Dermis microvascular lymphatic vessel endothelial cell (primary cell): ENCODE measurements at places on chromosomes 11 and 22. TPM values are rescaled to one million over a fixed set of nuclear protein-coding genes. Genes with fewer than 3 reads are reported as not detected.
A peak's percentile ranks its signal among the peaks of the same experiment; 100 is the strongest.

DNA sequence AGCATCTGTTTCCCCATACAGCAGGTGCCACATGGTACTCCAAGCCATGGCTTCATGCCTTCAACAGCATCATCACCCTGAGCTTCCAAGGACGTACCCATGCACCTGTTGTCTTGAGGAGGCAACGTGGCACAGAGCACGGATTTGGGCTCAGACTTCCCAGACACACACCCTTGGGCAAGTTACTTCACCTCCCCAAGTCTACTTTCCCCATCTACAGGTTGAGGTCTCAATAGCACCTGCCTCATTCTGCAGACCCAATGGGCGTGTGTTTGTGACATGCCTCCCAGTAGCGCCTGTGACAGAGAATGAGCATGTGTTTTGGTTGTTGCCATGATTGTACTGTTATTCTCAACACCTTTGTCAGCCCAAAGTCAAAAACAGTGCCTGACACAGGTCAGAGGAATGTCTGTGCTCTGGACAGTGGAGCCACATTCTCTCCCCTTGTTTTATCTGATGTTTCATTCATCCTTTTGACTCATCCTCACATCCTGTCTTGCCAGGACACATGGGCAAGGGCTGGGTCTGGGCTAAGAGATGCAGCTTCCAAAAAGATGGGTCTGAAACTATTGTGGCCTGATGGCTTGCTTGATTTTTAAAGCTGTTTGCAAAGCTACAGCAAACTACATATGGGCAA, 53.4 kb upstream of the CCND1 start:
- peak; percentile 85 for DNase-seq

DNA sequence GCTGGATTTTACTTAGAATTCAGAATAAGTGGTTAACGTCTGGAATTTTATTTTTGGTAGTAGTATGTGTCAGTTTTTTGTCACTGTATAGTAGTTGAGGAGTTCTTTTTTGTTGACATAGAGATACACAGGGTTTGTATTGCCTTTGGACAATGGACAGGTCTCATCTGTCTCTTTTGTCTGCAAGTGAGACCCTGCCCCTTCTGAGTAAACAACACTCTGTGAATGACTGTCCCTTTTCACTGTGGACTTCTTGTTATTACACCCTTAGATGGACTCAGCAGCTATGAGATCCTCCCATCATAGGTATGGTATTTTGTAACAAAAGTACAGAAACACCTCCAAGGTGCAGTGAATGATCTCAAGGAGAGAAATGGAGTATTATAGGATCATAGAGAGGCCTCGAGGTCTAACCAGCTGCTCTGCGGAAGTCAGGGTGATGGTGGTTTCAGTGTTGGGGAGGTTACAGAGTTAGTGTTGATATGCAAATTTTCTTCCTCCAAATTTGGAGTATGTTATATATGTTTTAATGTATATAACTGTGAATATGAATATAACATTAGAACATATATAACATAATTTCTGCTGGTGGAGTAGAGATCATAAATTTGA, 7.8 kb downstream of the PPP6R3 start:
- no peak for DNase-seq

- DNase-seq: no peak
Observed at GRCh38 chr11:71055925-71056324, 196.5 kb downstream of the SHANK2 start.

DNA sequence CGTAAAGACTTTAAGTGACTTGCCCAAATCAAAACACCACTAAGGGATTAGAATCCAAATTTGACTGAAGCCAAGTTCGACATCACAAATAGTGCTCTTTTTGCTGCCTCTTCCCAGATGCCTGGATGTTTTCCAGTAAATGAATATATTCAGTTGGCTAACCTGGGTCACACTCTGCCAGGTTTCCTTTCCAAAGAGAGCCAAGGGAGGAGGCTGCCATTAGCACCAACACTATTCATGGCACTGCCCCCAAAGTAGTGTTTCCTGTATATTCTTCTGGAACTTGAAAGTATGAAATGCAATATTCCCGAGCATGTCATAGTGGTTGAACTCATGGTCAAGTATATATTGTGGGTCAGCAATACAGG, 219.3 kb upstream of the UBASH3B start:
- no peak for DNase-seq

DNA sequence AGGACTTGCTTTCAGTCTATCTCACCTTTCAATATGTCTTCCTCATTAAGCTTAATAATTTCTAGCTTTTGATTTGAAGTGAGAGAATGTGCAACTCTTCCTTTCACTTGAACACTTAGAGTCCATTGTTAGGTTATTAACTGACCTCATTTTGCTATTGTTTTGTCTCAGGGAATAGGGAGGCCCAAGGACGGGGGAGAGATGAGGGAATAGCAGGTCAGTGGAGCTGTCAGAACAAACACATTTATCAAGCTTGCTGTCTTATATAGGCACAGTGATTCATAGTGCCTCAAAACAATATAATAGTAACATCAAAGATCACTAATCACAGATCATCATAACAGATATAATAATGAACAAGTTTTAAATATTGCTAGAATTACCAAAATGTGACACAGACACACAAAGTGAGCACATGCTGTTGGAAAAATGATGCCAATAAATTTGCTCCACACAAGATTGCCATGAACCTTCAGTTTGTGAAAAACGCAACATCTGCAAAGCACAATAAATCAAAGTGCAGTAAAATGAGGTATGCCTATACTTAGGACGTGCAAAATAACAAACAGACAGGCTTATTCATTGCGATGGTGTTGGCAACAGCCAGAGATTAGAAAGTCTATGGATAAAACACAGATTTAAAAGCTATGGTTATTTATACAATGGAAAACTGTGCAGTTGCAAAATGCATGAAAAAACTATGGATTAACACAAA, 106.3 kb upstream of the TEAD1 start:
- no peak for DNase-seq

GRCh38 chr11:75240311-75241035, at the start of gene TPBGL:
TPBGL (plus strand) TSS chr11:75240774; CDS start chr11:75241050, 276 bp downstream.
- DNase-seq: no peak

GRCh38 chr11:86910592-86910991, 44.6 kb downstream of the FZD4 start:
- peak; percentile 21 for DNase-seq

GRCh38 chr22:38153821-38154562, 27.6 kb downstream of the PLA2G6 start:
- no peak for DNase-seq

DNA sequence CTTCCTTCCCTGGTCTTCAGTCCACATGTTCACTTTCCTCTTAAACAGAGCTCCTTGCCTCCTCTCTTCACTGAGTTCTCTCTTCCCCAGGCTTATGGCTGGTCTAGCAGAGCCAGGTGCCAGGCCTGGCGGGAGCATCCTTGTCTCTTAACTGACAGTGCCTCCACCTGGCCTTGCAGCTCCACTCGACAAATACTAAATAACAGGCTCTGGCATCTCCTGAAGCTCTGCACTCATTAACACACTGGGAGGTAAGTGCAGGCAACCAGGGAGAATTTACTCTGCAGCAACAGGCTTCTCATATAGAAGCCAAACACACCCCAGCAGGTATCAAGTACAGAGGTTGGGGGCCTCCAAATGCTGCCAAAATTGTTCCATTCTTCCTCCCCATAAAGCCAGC, 438.1 kb downstream of the SOX6 start:
- DNase-seq: no peak

- DNase-seq: no peak
Observed at GRCh38 chr11:117972629-117973502, 13.3 kb upstream of the IL10RA start.

DNA sequence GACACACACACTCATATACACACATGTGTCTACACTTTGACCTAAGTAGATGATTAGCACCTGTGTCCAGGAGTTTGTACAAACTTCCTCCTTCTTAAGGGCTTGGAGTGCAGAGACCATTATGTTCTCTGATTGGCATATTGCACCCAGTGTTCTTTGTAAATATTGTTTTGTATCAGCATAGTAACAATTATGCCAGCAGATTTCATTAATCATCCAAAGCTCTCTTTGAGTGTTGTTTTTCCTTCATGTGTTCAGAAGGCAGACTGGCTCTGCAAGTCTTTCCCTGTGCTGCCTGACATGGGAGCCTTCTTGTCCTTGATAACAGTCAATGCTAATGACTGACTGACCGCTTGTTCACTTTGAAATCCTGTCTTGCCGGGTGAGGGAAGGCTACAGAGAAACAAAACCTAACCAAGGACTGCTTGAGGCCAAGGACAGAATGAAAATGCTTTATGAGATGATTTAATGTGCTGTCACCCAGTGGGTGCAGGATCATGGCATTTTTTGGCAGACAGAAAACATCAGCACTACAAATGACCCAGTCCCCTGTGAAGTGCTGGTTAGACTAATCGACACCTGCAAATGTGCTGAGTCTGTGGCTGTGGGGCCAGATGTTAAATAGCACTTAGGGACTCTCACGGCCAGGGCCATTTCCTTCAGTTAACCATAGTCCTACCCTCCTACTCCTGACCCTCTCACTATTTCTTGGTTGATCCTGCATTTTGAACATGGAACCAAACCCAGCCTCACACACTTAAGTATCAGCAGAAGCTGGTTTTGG, 6.6 kb upstream of the BARX2 start:
- DNase-seq: no peak

- no peak for DNase-seq
Observed at GRCh38 chr11:8252946-8253345, 10.7 kb downstream of the LMO1 start.

DNA sequence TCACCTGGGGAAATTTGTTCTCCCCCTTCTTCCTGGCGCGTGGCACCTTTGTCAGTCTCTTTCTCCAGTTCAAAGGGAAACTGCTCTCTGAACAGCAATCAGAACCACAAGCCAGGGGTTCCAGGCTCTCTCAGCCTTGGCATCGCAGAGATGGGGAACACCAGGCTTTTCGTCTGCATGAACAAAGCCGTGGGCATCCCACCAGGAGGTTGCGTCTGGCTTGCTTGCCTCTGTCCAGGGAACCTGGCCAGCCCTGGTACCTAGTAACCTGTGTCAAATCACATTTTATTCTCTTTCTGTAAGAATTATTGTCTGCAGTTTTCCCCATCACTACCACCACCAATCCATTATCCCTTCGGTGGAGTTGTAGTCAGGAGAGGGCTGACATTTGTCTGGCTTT, 107.0 kb downstream of the WNT7B start:
- no peak for DNase-seq

GRCh38 chr11:94472916-94473799, 20.5 kb downstream of the MRE11 start:
- DNase-seq: no peak

DNA sequence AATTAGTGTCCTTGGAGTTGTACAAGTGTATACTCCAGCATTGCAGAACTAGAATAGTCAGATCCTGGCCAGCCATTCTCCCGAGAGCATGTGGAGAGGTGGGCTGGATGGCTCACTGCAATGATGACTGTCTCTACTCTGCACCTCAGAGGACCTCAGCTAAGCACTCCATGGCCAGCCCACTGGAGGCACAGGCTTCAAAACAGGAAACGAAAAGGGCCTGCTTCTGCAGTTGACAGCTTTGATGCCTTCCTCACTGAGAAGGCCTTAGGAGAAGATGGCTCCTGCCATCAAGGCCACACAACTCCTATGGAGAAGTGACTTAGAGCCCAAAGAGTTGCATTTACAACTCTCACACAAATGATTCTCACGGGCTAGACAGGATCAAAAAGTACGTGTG, 9.1 kb downstream of the POLD4 start:
- DNase-seq: no peak

DNA sequence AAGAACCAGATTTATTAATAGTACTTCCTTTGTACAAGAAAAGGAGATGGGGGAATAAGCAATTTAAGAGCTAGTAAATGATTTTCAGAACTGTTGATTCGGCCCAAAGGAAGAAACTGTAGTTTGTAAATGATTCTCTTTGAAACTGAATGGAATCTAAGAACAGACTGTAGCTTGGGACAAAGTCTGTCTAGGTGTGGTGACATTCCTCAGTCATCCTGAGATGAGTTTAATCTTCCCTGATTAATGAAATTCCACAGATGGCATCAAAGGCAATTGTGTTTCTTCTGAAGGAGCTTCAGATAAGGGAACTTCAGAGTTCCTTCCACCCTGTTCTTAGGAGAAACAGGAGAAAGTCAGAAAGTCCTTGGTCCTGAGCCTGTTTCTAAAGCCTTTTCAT, 2095.9 kb downstream of the LRRC4C start:
- no peak for DNase-seq

DNA sequence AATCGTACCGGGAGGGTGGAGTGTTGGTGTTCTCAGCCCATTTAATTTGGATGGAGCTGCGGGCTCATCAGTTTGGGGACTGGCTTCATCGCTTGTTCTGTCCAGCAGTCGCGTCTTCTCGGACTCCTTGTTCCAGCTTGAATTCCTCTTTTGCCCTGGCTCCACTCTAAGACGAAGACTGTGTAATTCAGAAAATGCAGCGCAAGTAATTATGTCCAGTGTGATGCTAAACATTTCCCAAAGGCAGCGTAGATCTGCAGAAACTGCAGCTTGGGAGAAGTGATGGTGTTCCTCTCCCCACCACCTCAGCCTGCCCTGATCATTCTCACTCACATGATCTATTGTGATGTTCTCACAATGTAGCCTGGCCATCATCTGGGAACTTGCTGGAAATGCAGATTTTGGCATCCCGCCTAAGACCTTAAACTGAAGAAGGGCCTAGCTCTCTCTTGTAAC, 666 bp downstream of the SLC25A18 start:
- no peak for DNase-seq

GRCh38 chr11:96303064-96303463, 39.9 kb downstream of the MAML2 start:
- peak; percentile 85 for DNase-seq

DNA sequence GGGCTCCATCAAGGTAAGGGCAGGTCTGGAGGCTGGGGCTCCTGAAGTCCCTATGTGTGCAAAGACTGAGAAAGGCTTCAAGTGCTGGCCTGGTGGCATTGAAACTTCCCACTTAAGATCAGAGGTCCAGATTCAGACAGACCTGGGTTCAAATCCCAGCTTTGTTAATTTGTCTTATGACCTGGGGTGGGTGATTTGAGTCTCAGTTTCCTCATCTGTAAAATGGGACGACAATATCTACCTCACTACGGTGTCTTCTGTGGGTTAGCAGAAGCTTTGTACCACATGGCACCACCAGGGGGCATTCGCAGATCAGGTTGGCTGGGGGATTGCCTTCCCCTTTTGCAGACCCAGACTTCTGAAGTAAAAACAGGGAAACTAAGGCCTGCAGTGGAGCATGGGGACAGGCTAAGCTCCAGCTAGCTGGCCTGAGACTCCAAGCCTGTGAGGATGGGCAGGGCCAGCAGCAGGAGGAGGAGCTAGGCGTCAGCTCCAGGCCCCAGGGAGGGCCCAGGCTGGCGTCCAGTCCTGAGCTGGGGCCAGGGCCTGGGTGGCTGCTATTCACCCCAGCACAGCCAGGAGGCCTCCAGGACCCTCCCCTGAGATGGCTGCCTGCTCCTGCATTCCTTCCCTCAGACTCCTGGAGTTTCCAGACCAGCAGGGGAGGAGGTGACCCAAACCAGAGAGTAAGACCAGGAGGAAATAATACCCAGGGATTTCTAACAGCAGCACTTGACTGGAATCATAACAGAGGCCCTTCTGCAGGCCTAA, 1.5 kb downstream of the CASTOR1 start:
- peak; percentile 95 for DNase-seq

The NLRP6 gene
- not detected in 2 replicates for total RNA-seq

The PARVG gene
- under 0.01 and 0.25 TPM in 2 replicates for total RNA-seq

The POLR2F gene
- total RNA-seq: 38.8 and 44.9 TPM in 2 replicates

The TPBGL gene
- total RNA-seq: under 0.01 and 0.13 TPM in 2 replicates

The OPCML gene
- not detected in 2 replicates for total RNA-seq

The CBX7 gene
- 3.0 and 4.4 TPM in 2 replicates for total RNA-seq

The PDE2A gene
- total RNA-seq: 168 and 433 TPM in 2 replicates

The SYT7 gene
- 0.25 and 0.39 TPM in 2 replicates for total RNA-seq

The ZNF280B gene
- 0.26 and 0.38 TPM in 2 replicates for total RNA-seq

The NXPE2 gene
- total RNA-seq: not detected in 2 replicates

The GP1BB gene
- total RNA-seq: 2.7 and 5.3 TPM in 2 replicates
